Airway epithelial cell (primary cell): ENCODE measurements at places on chromosomes 4 and X. TPM values are rescaled to one million over a fixed set of nuclear protein-coding genes. Genes with fewer than 3 reads are reported as not detected.

The ZNF711 gene
- 0.88 and 0.92 TPM in 2 replicates for total RNA-seq

The RTL9 gene
- total RNA-seq: 0.09 and 0.42 TPM in 2 replicates

The RPS3A gene
- total RNA-seq: 2,733 and 2,852 TPM in 2 replicates

The GAGE12F gene
- total RNA-seq: not detected in 2 replicates

The TIGD4 gene
- total RNA-seq: 0.14 TPM in 1 of 2 replicates, not detected in the other

The ZNF185 gene
- 121 and 163 TPM in 2 replicates for total RNA-seq

The ATOH1 gene
- not detected in 2 replicates for total RNA-seq

The ARHGAP36 gene
- not detected in 2 replicates for total RNA-seq

The PPARGC1A gene
- 0.42 and 1.1 TPM in 2 replicates for total RNA-seq

The ZBED1 gene
- total RNA-seq: 22.4 and 26.0 TPM in 2 replicates

The RPS6KA3 gene
- 16.8 and 22.0 TPM in 2 replicates for total RNA-seq

The NUP62CL gene
- 2.0 and 3.5 TPM in 2 replicates for total RNA-seq

The MBNL3 gene
- total RNA-seq: 7.8 and 8.0 TPM in 2 replicates

The GLRB gene
- 0.42 and 0.78 TPM in 2 replicates for total RNA-seq

The C4orf50 gene
- not detected in 2 replicates for total RNA-seq

The PRSS12 gene
- total RNA-seq: 16.8 and 19.0 TPM in 2 replicates

The RBMXL3 gene
- total RNA-seq: not detected in 2 replicates

The EDA2R gene
- 0.60 and 1.7 TPM in 2 replicates for total RNA-seq

The GPRASP3 gene
- total RNA-seq: 0.51 and 0.85 TPM in 2 replicates

The UGT8 gene
- total RNA-seq: 1.2 and 2.2 TPM in 2 replicates

The MAGEC2 gene
- not detected in 2 replicates for total RNA-seq

The ARMCX5 gene
- total RNA-seq: 4.9 and 9.7 TPM in 2 replicates

The BST1 gene
- 1.6 and 4.3 TPM in 2 replicates for total RNA-seq

The SAP30 gene
- total RNA-seq: 17.8 and 19.7 TPM in 2 replicates

The DCAF12L1 gene
- not detected in 2 replicates for total RNA-seq

The IL3RA gene
- total RNA-seq: not detected in 2 replicates

The ACSL1 gene
- total RNA-seq: 30.1 and 42.9 TPM in 2 replicates

The RTL5 gene
- total RNA-seq: 0.09 and 0.28 TPM in 2 replicates

The PAGE1 gene
- not detected in 2 replicates for total RNA-seq

The SLC38A5 gene
- total RNA-seq: 57.7 and 92.3 TPM in 2 replicates

The RAB40A gene
- 0.14 TPM in 1 of 2 replicates, not detected in the other for total RNA-seq

The DCAF16 gene
- total RNA-seq: 12.4 and 12.5 TPM in 2 replicates

The VEGFD gene
- total RNA-seq: 0.07 TPM in 1 of 2 replicates, not detected in the other

The NAP1L3 gene
- 0.19 TPM in 1 of 2 replicates, not detected in the other for total RNA-seq

The TRPC5OS gene
- not detected in 2 replicates for total RNA-seq

The PDE6B gene
- total RNA-seq: not detected in 2 replicates

The ARMCX4 gene
- 0.05 and 0.92 TPM in 2 replicates for total RNA-seq

The PCDH10 gene
- under 0.01 and 0.14 TPM in 2 replicates for total RNA-seq

The NXF2B gene
- not detected in 2 replicates for total RNA-seq

The SPANXD gene
- not detected in 2 replicates for total RNA-seq

The POU3F4 gene
- not detected in 2 replicates for total RNA-seq

The GLRA3 gene
- total RNA-seq: not detected in 2 replicates

The RHOXF1 gene
- not detected in 2 replicates for total RNA-seq

The DUSP9 gene
- 5.4 and 5.9 TPM in 2 replicates for total RNA-seq

The PROM1 gene
- total RNA-seq: under 0.01 TPM in 1 of 2 replicates, not detected in the other

The TMEM156 gene
- total RNA-seq: 9.2 and 9.5 TPM in 2 replicates

The NLGN4X gene
- total RNA-seq: not detected in 2 replicates

The FRG2 gene
- total RNA-seq: not detected in 2 replicates

The RAB41 gene
- not detected in 2 replicates for total RNA-seq

The TXK gene
- total RNA-seq: not detected in 2 replicates
